ENCODE measurements at places on chromosomes 4 and X. TPM values are rescaled to one million over a fixed set of nuclear protein-coding genes. Genes with fewer than 3 reads are reported as not detected.

GRCh38 chrX:153321381-153322124 is at the start of gene PNMA6F:
PNMA6F (minus strand) TSS chrX:153321767; CDS start chrX:153320674, 1,093 bp downstream.
- no peak for DNase-seq

The ATP1B4 gene
- 252 TPM for polyA plus RNA-seq

DNA sequence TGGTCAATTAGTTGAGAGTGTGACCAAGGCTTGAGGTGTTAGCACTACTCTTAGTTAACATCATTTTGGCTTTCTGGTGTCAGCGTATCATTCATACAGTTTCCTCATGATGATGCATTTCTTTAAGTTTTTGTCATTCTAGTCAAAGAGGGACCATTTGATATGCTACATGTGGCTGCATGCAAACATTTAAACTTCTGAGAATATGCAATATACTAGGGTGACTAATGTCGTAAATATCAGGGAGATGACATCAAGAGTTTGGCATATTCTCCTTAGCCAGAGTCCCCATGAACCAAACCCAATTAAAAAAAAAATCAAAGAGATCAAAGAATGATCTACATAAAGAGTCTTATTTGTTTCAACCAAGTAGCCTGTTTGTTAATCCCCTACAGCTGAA is 537.4 kb upstream of the PCDH7 start:
- no peak for DNase-seq

GRCh38 chr4:6331018-6331417 is 61.4 kb downstream of the WFS1 start:
- no peak for DNase-seq

DNA sequence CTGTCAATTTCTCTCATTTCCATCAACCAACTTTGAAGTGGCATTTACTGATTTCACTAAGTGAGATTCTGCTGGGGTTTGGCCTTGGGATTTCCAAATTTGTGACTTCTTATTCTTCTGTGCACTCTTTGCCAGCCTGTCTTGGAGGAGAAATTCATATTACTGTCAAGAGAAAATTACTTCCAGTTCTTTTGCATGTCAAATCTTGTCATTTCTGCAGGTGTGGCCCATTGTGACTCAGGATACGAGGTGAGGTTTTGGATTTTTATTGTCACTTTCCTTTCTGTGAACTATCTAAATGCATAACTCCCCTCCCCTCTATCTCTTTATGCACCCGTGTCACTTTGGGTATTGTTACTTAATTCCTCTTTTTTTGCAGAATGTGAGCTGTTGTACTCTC is 102.6 kb upstream of the GUCY1A1 start:
- DNase-seq = no peak

DNA sequence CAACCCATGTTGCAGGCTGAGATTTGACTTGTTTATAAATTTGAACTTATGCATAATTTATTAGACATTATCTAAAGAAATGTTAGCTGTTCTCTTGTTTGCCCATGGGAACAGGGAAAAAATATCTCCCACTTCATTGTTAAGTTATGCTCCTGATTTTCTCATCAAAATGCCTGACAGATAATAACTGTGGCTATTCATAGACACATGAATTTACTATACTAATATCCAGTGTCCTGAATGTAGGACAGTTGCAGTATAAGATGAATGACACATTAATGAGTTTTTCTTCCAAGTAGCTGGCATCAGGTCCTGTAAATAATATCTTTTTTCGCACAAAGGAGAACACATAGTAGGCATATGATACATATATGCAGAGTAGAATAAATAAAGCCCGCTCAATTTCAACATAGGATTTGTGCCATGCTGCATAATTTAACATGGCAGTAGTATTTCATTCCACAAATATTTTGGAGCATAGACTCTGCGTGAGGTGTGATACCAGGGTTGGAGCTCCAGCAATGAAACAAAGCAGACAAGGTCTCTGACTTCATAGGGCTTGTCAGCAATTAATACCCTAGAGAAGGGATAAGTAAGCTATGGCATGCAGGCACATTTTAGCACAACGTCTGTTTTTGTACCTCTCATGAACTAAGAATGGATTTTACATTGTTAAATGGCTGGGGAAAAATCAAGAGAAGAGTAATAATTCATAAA is 40.4 kb upstream of the DDX53 start:
- DNase-seq = no peak

The PABPC1L2A gene
- polyA plus RNA-seq = not detected

- no peak for DNase-seq
Observed at GRCh38 chrX:45632506-45632905, 431.8 kb upstream of the DIPK2B start.

The HS6ST2 gene
- 34.8 TPM for polyA plus RNA-seq

DNA sequence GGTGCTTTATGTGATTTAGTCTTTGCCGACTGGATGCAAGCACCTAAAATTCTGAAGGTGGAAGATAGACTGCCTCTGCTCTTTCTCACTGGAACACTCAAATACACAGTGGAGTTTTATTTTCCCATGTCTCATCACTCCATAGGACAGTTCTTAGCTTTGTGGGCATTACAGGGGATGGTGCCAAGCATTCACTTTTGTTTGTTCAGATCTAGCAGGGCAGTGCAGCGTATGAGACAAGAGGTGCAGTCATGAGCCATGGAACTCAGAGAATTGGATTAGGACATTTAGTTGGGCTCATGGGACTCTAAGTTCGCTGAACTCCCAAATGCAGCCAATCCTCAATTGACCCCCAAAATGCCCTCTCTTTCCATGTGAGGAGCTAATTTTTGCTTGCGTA is 1136.9 kb upstream of the PRKX start:
- DNase-seq = no peak

The ALG13 gene
- polyA plus RNA-seq = 31.3 TPM

- DNase-seq = peak; percentile 27
Observed at GRCh38 chrX:16771483-16772398, 14.5 kb upstream of the TXLNG start.

Measured in muscle of back (tissue), 13 donors.